ENCODE measurements at places on chromosomes 11 and 22.

DNA sequence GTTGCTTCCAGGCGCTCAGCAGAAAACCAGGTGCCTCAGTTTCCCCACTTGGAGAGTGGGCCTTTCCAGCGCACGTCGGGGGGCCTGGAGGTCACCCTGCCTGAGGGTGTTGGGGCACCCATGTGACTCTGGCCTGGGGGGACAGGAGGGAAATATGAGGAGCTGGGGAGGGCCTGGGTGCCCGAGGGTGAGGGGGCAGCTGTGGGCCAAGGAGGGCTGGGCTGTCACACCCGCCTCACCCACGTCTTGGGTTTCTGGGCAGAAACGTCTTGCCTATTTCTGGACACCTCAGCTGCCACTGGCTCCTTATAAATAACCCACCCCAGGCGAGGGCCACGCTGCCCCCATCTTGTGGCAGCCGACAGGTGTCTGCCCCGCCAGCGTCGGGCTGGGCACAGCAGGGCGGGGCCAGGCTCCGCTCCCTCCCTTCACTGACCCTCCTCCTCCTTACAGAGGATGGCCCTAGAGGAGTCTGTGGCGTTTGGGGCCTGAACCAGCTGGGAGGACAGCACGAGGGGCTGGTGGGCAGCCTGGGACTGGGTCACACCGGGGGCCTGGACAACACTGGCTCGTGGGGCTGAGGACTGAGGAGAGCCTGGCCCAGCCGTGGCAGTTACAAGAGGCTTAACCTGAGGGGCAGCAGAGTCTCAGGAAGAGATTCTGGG is 1.5 kb downstream of the TNNT3 start:
- DNase-seq = no peak

DNA sequence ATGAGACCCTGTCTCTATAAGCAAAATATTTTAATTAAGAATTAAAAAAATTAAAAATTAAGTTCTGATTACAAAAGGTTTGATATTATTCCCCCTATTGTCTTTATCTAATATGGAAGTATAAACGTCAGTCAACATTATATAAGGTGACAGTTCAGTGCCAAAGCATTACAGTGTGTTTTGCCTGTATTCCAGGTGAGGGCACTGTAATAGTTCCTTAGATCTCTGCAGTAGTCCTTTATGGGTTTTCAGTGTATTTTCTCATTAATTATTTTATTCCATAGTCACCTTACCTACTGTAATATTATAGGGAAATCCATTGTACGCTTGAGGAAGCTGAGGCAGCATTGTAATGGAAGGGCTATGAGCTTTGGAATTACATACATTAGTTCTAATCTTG is 33.0 kb downstream of the FAR1 start:
- DNase-seq = no peak

DNA sequence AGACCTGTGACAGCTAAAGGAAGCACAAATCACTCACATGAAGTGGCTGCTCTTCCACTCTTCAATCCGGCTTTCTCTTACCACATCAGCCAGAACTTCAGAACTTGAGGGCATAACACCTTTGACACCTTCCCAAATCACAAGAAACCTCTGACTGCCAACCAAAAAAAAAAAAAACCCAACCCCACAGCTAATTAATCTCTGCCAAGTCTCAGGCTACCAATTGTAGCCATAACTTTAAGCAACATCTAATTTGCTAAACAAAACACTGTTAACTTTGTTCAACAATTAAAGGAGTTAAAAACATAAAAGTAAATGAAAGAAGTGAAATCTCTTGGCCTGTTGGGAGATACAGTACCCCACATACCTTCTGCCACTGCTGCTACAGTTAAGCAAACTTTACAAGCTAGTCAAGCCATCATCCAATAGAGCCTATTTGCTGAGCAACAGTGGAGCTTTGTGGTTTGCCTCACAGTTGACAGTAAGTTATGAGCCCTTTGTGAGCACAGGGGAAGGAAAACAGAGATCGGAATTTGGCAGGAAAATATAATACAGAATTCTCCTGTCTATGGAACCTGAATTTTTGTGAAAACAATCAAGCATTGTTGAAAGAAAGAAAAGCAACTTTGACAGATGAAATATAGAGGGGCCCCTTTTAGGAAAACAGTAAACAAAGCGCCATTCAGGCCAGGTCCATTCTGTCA is at the start of gene SOX6:
SOX6 (minus strand) TSS at position 490 of the 704 bp plus-strand sequence. CDS start 15,298 bp downstream, outside the sequence.
- no peak for DNase-seq

GRCh38 chr11:120271672-120272071 is 31.7 kb downstream of the POU2F3 start:
- no peak for DNase-seq

GRCh38 chr22:27991586-27992293 is 72.7 kb upstream of the PITPNB start:
- DNase-seq = no peak

GRCh38 chr22:30023099-30023660 is 57.1 kb upstream of the HORMAD2 start:
- DNase-seq = no peak

DNA sequence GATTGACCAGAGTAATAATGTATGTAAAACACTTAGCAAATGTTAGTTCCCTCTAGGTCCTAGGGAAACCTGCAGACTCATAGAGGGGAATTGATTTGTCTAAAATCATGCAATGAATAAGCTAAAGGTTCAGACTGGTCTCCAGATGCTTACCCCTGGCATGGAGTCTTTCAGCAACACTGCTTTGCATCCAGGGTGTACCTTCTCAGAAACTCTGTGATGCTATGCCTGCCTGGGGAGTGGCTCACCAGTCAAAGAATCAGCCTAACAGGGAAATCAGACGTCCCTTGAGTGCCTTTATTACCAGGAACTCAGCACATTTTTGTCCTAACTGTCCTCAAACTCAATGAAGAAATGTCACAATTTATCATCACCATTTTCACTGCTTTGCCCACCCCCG is 5.9 kb upstream of the UVRAG start:
- no peak for DNase-seq

DNA sequence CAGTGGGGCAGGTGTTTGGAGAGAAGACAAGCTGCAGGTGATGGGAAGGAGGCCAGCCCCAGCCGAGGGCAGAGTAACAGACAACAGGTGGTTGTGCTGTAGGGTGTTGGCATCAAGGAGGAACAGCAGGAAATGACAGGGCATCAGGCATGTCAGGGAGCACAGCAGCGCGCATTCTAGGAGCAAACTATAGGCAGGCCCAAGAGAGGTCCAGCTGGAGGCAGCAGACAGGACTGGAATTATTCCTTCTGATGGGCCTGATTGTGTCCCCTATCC is 13.6 kb downstream of the ADM start:
- DNase-seq = no peak

DNA sequence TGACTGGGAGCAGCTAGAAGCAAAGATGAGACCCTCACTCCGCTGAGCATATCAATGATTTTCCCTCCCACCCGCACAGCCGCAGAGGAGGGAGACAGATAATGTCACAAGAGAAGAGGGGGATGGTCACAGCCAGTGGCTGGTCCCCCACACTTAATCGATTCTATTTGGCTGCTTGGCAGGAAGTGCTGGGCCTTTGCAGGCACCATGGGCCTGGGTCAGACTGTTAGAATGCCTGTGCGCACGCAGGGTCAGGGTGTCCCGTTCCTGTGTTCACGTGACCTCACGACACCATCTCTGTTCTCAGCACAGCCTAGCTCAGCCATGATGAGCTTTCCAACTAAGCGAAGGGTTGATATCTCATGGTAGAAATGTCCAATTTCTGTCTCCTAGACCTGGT is 107.0 kb downstream of the MYO18B start:
- no peak for DNase-seq
